Right ventricle myocardium inferior (tissue), 1 donor: ENCODE measurements at places on chromosomes 3 and 15. TPM values are rescaled to one million over a fixed set of nuclear protein-coding genes. Genes with fewer than 3 reads are reported as not detected.
A peak's percentile ranks its signal among the peaks of the same experiment; 100 is the strongest.

GRCh38 chr3:69360690-69361089 is 25.2 kb downstream of the FRMD4B start:
- no peak for DNase-seq

Gene HIGD2B
- total RNA-seq, result not detected

DNA sequence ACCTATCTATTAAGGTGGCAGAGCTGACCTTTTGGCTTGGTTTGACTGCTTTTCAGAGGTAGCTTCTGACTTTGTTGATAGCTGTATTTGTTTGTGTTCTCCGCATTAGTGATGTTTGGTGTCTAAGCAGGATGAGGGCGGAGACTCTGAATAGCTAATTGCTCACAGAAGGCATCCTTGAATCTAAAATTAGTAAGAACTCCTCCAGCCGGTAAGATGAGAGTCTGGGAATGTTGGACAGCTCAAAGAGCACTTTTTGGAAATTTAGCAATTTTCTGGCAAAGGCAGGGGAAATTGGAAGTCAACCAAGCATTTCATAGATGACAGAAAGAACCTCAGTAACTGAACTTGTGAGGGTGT is 174.1 kb downstream of the KLHL25 start:
- no peak for DNase-seq

GRCh38 chr3:151386056-151386455 is 1.5 kb upstream of the P2RY12 start:
- no peak for DNase-seq

GRCh38 chr3:66149269-66149668 is 71.5 kb upstream of the SLC25A26 start:
- DNase-seq, result no peak

DNA sequence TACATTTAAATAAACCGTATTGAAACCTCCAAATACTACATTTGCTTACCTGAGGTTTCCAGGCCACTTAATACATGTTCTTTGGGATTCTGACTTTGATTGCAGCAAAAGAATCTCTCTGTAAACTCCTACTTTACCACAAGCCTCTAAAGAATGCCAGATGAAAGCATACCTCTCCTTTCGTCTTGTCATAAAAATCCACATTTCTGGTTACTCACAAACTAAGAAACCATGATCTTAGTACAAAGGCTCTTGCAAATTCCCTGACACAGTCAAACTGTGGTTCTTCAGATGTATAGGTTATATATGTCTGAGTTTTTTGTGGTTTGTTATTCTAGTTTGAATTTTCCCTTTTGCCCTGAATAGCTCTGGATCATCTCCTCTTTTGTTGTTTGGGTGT is 188.4 kb downstream of the RAP2B start:
- no peak for DNase-seq

DNA sequence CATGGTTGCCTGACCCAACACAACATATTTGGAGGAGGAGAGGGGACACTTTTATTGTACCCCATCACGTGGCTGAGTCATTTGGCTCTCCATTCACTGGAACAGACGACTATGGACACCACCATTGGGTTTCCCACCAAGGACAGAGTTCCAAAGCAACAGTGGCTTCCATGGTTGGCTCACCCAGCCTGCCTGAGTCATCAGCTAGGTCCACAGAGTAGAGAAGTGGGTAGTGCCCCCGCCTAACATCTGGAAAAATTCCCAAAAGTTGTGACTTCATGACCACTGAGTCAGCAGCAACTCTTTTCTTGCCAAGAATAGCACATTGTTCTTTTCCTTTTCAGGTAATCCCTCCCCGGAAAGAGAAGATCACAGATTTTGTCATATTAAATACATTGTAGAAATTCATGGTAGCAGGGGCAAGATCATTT is 3.0 kb upstream of the PPP1R2 start:
- DNase-seq, result no peak

- no peak for DNase-seq
These were observed 115.7 kb upstream of the TJP1 start for GRCh38 chr15:29937956-29938355.

DNA sequence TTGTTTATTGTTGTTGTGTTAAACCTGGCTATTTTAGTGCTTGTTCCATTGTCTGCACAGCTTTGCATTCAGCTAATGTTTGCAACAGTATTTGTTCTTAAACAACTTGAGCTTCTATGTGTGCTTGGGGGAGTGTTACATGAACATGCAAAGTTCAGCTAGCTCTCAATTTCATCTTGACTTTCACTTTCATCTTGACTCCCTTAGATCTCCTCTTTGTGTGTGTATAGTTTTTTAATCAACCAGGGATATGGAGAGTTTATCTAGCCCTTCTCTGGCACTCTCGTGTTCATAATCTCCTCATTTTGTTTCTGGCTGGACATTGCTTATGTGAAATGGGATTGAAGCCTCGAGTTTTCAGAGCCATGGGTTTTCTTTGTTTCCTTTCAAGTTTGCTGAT is 212.4 kb upstream of the ZBTB20 start:
- DNase-seq, result no peak

DNA sequence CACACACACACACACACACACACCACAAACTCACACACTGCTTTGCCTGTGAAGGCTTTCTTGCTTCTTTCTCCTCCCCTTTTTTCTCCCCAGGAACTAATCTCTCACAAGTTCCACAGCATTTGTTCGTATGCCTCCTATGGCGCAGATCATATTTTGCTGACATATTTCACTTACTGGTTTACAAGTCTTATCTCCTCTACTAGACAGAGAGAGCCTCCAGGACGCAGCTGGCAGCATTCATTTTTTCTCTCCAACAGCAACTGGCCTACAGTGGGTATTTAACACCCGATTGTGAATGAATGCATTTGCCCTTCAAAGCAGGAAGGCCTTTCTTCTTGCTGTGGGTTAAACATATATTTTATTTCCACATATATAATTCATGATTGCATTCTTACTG is 47.0 kb upstream of the DLG1 start:
- DNase-seq, result no peak

- no peak for DNase-seq
These were observed 80.5 kb downstream of the USF3 start for GRCh38 chr3:113615976-113616375.

DNA sequence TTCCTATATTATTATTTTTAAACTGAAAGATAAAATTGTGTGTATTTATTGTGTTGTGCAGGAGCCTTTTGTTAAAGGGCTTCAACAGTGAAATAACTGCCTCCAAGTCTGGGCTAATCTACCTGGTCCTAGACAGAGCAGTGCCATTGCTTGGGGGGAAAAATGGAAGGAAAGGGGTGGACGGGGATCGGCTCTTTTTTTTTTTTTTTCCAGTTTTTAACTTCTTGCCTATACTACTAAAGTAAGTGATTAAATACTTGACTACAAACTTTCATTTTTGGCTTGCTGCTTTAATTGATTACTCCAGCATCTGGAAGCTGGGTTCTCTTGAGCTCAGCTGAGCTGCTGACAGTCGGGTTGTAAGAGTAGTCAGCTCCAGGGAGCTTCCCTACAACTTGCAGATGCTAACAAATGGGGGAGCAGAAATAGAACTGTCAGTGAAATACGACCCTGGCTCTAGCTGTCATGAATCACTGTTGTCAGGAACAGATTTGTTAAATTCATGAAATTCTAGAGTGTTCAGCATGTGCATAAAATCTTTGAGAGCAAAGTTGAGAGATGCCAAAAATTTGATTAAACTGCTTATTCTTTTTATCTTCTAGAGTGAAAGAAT is 276.7 kb downstream of the ROBO1 start:
- DNase-seq, result no peak

DNA sequence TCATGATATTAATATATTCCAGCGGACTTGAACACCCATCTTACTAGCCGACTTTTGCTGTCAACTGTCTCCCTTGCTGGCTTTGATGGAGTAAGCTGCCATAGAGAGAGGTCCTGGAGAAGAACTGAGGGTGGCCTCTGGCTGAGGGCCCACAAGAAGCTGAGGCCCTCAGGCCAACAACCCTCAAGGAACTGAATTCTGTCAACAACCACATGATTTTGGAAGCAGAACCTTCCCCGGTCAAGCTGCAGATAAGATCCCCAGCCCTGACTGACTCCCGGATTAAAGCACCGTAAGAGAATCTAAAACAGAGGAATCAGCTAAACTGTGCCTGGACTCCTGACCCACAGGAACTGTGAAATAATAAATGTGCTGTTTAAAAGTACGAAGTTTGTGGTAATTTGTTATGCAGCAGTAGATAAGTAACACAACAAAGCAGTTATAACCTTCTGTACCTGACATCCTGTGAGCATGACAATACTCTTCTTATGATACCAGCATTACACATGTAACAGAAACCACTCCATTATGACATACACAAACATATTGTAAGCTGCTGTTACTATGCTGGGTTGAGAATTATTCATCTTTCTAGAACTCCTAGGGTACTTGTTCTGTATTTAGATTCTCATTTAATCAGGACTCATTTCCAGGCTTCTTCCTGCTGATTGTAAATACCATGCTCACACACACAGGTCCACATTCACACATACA is 66.2 kb downstream of the HES1 start:
- DNase-seq, result no peak

DNA sequence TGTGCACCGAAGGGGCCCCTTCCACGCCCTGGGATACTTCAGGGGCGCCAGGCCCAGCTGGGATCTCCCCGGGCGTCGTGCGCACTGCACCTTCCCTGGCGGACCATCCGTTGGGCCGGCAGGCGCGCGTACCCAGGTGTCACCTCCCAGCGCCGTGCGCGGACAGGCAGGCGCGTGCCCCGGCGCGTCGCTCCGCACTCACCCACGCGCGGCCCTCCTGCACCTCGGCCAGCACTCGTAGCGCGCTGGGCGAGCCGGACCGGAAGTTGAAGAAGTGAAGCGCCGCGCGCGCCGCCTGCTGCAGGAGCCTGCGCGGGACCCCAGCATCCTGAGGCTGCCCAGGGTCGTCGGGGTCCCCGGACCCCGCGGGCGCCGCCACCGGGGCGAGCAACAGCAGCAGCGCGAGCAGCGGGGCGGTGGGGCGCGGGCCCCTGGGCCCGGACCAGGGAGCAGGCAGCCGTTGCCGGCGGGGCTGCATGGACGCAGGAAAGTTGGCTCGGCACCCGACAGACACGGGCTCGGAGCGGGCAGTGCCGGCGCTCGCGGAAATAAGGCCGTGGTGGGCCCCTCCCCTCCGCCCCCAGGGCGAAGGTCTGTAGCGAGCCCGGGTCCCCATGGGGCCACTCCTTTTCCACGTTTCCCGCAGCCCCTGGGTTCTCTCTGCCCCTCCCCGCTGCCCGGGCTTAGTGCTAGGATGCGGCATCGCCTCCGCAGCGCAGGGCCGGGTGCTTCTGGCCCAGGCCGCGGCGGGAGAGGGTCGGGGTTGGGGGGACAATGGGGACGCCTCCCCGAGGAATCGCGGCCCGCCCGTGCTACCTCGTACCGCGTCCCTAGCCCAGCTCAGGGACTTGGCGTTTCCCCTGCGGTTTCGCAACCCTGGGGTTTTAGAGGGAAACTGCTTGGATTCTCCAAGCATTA is at the start of gene RARRES1:
Gene RARRES1 (minus strand): TSS at position 520 of the 918 bp plus-strand sequence. CDS start 42 bp downstream, at position 478.
- DNase-seq, result peak; percentile 94
